ENCODE measurements at places on chromosomes 4 and X.

DNA sequence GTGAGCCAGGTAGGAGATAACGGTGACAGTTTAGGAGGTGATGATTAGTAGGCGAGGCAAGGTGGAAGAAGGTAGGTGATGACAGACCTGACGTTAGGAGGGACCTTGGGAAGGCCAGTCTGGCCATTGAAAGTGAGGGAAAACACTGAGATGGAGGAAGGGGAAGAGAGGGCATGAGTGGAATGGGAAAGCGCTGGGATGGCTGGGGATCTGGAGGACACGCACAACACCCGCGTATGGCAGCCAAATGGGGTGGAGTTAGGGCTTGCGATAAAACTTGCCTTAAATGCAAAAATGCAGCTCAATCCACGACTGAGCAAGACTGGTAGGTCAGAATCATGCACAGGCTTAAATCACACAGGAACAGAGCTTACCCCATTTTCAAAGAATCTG, 605 bp upstream of the CDKL2 start:
- DNase-seq, result peak; percentile 29

- DNase-seq, result no peak
These were observed 1210.4 kb downstream of the ADGRL3 start for GRCh38 chr4:62410371-62411003.

DNA sequence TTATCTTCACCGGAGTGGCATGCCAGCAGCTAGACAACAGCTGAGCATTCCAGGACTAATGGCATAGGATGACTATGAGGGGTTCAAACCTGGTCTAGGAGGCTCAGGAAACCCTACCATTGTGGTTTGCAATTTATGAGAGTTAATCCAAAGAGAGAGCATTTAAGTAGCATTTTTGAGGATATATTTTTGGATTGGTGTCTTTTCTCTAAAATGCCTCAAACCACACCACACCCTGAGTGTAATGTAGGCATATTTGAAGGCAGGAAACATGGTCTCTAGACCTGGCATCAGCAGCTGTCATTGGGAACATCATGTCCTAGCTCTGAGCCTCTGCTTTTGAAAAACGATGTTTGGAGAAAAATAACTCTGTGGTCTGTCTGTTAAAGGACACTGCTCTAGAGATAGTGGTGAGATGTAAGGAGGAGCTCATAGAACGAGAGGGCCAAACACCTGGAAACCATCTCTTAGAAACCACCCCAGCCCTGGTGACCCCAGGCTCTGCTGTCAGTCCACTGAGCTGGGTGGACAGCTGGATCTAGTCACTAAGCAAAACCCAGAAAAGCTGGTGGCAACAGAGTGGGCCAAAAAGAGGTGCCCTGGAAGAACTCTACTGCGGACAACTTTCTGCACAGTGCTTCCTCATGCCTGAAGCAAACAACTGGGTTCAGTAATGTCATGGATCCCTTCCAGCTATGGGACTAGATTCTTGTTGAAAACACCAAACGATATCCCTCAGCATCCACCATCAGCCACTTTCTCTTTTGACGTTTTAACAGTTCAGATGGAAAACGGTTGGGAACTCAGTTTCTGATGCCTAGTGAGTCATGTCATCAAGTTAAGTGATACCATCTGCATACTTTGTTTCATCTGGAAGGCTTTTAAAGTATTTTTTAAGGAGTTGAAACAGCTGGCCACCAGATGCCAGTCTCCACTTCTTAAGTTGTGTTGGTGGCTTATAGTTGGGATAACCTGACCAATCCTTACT, 100.2 kb upstream of the C1QTNF7 start:
- no peak for DNase-seq

DNA sequence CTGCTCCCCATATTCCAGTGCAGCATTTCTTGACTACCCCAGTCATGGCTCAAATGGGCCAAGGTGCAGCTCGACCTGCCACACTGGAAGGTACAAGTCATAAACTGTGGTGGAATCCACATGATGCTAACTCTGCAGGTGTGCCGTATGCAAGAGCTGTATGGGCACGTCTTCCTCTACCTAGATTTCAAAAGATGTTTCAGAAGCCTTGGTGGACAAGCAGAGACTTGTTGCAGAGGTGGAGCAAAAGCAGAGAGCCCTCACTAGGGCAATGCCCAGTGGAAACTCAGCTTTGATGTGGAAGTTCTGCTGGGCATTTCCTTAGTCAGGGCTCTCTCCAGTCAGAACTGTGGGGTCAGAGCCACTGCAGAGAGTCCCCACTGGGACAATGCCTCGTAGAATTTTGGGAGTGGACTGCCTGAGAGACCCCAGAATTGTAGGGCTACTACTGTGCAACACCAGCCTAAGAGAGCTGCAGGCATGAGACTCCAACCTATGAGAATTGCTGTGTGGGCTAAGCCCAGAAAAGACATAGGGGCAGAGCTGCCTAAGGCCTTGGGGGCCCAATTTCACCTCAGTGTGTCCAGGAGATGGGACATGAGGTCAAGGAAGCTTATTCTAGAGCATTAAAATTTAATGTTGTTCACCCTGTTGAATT, 65.7 kb downstream of the BEX3 start:
- DNase-seq, result no peak

GRCh38 chr4:78369679-78370078, 181.9 kb upstream of the ANXA3 start:
- DNase-seq, result no peak

GRCh38 chr4:98994474-98995182, 893 bp upstream of the METAP1 start:
- DNase-seq, result no peak

- no peak for DNase-seq
These were observed 23.3 kb upstream of the NPNT start for GRCh38 chr4:105871997-105872396.

All from right hindlimb (tissue), 1 donor.